SJSA1 (cell line): ENCODE measurements at places on chromosomes 4 and X.

DNA sequence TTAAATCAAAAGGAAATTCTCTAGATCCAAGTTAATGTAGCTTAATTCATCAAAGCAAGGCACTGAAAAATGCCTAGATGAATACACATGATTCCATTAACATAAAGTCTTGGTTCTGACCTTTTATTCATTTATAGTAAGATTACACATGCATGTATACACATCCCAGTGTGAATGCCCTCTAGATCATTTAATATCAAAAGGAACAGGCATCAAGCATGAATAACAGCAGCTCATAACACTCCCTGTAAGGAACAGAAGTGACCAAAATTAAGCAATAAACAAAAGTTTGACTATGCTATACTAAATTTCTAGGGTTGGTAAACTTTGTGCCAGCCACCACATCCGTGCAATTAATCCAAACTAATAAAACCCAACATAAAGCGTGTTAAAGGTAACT is 511.5 kb downstream of the SPIN4 start:
- DNase-seq = no peak

DNA sequence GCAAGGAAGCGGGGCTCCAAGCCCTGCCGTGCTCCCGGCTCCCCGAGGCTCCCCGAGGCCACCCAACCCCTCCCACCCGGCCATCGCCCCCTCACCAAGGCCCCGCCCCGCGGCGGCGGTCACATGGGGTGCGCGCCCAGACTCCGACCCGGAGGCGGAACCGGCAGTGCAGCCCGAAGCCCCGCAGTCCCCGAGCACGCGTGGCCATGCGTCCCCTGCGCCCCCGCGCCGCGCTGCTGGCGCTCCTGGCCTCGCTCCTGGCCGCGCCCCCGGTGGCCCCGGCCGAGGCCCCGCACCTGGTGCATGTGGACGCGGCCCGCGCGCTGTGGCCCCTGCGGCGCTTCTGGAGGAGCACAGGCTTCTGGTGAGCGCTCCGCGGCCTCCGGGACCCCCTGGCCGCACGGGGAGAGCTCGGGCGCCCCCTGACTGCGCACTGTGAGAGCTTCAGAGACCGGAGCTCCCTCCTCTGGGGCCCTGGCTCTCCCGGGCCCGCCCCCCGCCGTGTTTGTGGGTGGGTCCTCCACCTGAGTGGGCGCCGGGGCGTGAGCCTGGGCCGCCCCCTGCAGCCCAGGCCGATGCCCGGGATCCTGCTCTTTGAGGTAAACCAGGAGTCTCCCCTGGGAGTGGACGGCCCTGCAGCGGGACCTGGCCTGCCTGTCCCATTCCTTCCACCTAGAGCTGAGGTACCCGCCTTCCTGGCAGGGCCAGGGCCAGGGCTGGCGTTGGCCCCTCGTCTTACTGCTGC is at the start of gene IDUA:
TSS of gene IDUA (plus strand) at position 166 of the 745 bp plus-strand sequence. CDS start at position 207, 41 bp downstream.
- DNase-seq = no peak

DNA sequence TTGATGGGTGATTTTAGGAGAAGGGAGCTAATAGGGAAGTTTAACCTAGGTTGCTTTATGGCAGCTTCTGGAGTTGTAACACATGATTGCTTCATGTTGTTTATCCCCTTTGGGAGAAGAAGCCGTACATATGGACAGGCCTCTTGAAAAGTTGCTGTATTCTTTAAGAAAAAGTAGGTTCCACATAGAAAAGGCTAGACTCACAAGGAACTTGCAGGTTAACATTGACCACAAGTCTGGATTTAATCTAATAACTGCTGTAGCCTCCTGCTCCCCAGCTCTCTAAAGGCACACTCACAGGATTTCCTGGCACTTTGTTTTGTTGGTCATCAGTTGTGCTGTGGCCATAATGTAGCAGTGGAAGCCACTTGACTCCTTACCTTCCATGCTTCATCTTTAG is 19.7 kb downstream of the FNIP2 start:
- DNase-seq = no peak

DNA sequence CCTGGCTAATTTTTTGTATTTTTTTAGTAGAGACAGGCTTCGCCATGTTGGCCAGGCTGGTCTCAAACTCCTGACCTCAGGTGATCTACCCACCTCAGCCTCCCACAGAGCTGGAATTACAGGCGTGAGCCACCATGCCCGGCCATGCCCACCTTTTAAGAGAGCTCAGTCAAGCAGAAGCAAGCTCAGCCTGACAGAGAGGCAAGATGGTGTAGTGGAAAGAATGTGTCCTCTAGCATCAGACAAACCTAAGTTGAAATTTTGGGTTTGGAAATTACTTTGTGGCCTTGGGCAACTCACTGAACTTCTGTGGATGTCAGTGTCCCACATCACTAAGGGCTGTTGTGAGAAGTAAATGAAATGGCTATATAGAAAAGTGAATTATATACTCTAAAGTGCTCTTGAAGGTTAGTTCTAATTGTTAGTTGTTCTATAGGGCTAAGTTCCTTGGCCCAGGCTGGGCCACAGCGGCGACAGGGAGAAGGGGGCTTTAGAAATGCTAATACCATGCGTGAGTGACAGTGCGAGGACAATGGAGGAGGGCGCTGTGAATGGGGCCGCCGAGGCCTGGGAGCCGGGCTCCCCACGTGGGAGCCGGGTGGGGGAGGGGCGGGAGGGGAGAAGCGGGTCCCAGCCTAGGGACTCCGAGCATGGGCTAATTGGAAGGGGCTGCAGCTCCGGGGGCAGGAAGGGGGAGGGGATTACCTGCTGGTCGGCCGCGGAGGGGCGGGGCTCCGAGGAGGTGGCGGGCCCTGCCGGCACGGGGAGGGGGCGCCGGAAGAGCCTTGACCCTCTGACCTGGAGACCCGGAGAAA is 15.6 kb downstream of the PJA1 start:
- DNase-seq = no peak

DNA sequence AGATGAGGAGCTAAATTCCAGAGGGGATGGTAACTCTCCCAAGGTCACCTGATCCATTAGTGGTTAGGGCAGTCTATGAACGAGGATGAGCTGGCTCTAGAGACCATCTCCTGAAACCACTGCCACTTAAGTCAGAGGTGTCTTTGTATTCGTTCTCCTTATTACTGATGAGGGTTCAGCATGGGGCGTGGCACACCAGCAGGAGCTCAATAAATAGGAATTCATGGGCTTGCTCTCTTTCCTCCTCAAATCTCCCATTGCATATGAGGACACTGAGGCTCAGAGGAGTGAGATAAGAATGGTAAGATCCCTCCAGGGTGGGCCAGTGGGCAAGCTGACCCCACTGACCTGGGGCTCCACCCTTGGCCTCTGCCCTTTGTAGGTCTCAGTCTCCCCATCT is 1.7 kb upstream of the GATA1 start:
- no peak for DNase-seq

DNA sequence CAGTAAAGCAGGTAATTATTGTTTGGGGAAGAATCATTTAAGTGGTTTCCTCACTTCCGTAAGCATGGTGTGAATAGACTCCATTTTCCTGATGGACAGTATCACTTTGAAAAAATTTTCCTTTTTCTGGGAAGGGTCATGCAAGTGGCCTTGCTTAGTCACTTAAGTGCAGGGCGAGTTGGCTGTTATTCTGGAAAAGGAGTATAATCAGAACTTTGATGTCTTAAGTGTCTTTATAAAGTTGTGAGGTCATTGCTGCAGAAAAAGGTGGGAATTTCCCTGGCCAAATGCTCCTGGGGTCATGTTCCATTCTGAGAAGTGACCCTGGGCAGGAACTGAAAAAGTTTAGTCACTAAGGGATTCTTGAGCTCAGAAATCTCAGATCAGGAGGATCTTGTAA is 146.1 kb upstream of the OTUD4 start:
- DNase-seq = no peak

DNA sequence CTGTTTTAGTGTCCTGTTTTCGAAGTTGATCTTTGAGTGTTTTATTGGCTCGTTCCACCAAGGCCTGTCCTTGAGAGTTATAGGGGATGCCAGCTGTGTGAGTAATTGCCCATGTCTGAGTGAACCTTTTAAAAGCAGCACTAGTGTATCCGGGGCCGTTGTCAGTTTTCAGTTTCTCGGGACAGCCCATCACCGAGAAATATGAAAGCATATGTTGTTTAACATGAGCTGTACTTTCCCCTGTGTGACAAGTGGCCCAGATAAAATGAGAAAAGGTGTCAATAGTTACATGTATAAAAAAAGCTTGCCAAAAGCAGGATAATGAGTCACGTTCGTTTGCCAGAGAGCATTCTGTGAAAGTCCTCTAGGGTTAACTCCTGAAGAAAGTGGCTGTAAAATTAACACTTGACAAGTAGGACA is 48.6 kb upstream of the RASSF6 start:
- no peak for DNase-seq

DNA sequence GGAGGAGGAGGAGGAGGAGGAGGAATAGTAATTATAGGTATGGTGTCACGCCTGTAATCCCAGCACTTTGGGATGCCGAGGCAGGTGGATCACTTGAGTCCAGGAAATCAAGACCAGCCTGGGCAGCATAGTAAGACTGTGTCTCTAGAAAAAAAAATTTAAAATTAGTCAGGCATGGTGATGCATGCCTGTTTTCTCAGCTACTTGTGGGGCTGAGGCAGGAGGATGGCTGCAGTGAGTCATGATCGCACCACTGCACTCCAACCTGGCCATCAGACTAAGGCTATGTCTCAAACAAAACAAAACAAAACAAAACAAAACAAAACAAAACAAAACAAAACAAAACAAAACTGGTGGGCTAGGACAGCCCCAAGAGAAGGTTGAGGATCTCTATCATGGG is 3.0 kb downstream of the STARD8 start:
- no peak for DNase-seq

GRCh38 chr4:40134206-40134917 is 62.5 kb upstream of the RHOH start:
- DNase-seq = no peak

- no peak for DNase-seq
These were observed 348.5 kb upstream of the FTHL17 start for GRCh38 chrX:31420302-31420701.

- DNase-seq = no peak
These were observed 73.0 kb upstream of the PJA1 start for GRCh38 chrX:69238114-69238886.

DNA sequence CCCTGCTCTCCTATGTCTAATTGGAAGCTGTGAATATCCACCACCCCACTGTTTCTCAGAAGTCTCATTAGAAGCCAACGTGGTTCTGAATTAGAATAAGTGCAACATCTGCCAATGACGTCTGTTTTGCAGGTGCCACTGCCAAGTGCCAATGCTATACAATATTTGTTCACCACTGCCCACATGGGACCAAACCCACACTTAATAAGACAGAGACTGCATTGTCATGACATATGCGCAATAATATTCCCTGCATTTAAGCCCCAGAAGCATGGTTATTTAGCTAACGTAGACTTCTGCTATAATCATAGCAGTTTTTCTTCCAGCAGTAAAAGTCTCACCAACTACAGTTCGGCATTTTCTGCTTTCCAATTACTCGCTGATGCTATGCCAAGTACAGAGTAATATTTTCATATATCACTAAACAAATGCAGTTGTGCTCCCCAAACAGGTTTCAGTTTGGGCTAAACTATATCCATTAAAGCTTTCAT is 262.5 kb upstream of the PCDH18 start:
- no peak for DNase-seq

DNA sequence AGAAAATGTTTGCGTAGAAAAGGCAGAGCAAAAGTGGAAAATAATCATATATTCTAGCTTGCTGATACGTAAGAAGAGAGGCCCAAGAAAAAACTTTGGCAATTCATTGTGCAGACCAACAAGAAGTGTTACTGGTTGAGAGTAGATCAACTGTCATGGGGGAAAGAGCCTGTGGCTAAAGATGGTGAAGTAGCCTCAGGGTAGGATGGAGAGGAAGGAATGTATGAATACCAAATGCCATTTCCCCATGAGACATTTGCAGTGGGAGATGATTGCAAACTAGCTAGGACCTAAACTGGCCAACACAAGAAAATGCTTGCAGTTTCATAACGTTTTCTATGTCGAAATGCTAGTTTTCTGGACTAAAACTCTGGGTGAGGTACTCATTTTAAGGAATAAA is 47.7 kb upstream of the ADGRL3 start:
- no peak for DNase-seq

DNA sequence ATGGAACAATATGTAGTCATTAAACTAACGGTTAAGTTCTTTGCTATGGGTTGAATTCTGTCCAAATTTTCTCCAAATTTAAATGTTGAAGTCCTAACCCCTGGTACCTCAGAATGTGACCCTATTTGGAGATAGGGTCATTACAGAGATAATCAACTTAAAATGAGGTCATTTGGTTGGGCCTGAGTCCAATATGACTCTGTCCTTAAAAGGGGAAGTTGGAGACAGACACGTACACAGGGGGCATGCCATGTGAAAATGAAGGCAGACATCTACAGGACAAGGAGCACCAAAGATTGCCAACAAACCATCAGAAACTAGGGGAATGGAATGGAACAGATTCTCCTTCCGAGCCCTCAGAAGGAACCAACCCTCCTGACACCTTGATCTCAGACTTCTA is 492.0 kb upstream of the FTHL17 start:
- no peak for DNase-seq
